ENCODE measurements at places on chromosomes 11 and 22. TPM values are rescaled to one million over a fixed set of nuclear protein-coding genes. Genes with fewer than 3 reads are reported as not detected.

Gene PANX2
- total RNA-seq = 0.17 TPM

Gene OR8G5
- not detected for total RNA-seq

Gene PARVG
- total RNA-seq = not detected

Gene C11orf42
- not detected for total RNA-seq

Gene LINC01488
- total RNA-seq = not detected

Gene C22orf31
- total RNA-seq = not detected

Gene TBX10
- not detected for total RNA-seq

Gene TUB
- 4.5 TPM for total RNA-seq

Gene TSSK2
- total RNA-seq = not detected

Gene GAL3ST1
- 0.17 TPM for total RNA-seq

Gene OR51B4
- total RNA-seq = not detected

Gene SLC16A8
- total RNA-seq = not detected

Gene SOX6
- total RNA-seq = 0.67 TPM

All from bronchus fibroblast of lung (primary cell).